Gastroesophageal sphincter (tissue), 4 donors: ENCODE measurements at places on chromosomes 13 and 19. TPM values are rescaled to one million over a fixed set of nuclear protein-coding genes. Genes with fewer than 3 reads are reported as not detected.

Gene CD209
- 4.8 TPM for total RNA-seq

GRCh38 chr19:30830875-30831274 is 458.7 kb downstream of the ZNF536 start:
- no peak for ATAC-seq

GRCh38 chr13:99721606-99722337 is 220.5 kb downstream of the TM9SF2 start:
- ATAC-seq: no peak

- no peak for ATAC-seq
These were observed 13.4 kb downstream of the PKN1 start for GRCh38 chr19:14446336-14447036.

GRCh38 chr13:74191410-74191809 is 57.2 kb upstream of the KLF12 start:
- ATAC-seq: no peak

Gene FGF22
- 1.0 TPM for total RNA-seq

- no peak for ATAC-seq
These were observed 23.7 kb upstream of the RNF17 start for GRCh38 chr13:24740014-24740890.

Gene SIGLEC12
- total RNA-seq: 0.31 TPM

Gene CGB2
- not detected for total RNA-seq

Gene SIGLECL1
- not detected for total RNA-seq

DNA sequence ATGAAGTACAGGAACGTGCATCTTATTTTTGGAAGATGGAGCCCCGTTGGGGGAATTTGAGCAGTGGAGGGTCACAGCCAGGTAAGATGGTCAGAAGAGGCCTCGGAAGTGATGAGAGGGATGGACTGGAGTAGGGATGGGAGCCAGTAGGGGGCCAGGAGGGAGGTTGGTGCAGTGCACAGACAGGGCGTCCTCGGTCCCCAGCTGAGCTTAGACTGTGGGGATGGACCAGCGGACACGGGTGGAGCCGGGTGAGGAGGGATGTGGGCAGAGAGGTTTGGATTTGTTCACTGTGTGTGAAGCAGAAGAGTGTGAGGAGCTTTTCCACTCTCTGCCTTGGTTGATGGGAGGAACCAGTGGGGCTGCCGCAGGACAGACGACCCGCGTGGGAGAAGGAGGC is 10.6 kb downstream of the RPS9 start:
- ATAC-seq: no peak

Gene KIR3DL1
- 0.39 TPM for total RNA-seq

DNA sequence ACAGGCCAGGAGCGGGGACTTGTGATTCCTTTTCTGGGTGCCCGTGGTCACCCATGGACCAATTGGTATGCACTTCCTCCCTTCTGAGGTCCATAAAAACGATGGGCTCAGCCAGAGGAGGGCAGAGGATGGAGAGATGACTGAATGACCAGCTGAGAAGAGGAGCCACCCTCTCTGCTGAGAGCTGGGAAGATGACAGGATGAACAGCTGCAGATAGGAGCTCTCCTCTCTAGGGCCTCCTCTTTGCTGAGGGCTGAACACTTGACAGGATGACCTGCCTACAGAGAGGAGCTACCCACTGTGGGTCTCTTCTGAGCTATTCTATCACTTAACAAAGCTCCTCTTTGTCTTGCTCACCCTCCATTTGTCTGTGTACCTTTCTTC is 4.1 kb downstream of the IGFL4 start:
- no peak for ATAC-seq

DNA sequence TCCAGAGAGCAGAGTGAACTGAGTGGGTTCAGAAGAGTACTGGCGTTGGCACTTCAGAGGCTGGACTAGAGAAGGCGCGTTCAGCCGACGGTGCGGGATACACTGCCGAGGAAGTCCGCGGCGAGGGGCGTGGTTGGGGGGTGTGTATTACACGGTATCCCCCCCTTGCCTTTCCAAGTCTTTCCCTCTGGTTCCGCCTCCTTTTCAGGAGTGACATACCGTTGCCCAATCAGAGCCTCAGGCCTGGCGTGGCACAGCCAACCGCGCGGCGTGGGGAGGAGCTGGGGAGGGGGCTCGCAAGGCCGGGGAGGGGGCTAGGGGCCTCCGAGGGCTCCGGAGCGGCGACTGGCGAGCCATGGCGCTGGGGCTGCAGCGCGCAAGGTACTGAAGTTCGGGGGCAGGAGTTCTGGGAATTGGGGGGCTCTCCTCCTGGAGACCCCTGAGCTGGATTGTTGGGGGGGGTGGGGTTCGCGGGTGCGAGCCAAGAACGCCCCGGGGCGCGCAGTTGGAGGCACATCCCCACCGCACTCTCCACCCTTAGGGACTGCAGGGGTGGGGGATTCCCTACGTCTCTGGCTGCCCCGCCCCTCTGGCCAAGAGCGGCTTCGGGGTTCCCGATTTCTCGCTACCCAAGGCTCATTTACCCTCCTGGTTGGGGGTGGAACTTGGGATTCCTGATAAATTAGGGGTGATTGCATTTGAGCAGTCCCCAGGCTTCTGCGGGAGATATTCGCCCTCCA is at the start of gene HIF3A:
Gene HIF3A, plus strand, starts transcription at position 321 of the 740 bp plus-strand sequence. Its CDS starts 35 bp downstream, at position 356.
- peak; percentile 23 for ATAC-seq

GRCh38 chr13:89496478-89496877 is 1825.3 kb downstream of the SLITRK5 start:
- ATAC-seq: no peak

DNA sequence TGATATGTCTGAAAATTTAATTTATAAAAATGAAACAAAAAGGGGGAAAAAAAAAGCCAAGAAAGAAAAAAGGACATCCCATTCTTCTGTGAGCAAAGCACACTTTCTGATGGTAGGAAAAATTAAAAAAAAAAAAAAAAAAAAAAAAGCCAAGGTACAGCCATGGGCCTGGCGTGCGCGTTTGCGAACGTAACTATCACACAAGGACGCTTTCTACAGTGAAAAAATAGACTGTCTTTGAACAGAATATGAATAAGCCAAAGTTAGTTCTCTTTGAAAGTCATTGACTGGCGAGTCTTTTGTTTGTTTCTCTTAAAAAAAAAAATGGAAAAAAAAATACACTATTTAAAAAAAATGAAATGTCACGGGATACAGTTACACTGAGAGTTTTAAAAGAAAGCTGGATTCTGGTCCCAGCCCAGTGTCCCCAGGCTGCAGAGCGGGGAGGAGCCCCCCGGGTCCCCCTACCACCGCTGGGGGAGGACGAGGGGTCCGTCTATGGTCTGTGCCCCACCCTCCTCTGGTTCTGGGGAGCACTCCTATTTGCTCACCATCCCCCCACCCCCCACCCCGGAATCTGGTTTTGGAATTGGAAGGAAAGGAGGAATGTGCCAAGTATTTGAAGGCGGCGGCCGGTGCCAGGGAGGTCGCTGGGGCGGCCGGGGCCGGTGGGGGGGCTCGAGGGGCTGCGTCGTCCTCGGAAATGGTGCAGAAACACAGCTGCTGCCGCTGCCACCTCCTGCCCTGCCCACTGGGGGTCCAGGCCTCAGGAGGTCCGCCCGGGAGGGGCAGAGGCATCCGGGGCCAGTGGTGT is 134.5 kb downstream of the PTPRS start:
- ATAC-seq: no peak

Gene GJB2
- total RNA-seq: 9.8 TPM

DNA sequence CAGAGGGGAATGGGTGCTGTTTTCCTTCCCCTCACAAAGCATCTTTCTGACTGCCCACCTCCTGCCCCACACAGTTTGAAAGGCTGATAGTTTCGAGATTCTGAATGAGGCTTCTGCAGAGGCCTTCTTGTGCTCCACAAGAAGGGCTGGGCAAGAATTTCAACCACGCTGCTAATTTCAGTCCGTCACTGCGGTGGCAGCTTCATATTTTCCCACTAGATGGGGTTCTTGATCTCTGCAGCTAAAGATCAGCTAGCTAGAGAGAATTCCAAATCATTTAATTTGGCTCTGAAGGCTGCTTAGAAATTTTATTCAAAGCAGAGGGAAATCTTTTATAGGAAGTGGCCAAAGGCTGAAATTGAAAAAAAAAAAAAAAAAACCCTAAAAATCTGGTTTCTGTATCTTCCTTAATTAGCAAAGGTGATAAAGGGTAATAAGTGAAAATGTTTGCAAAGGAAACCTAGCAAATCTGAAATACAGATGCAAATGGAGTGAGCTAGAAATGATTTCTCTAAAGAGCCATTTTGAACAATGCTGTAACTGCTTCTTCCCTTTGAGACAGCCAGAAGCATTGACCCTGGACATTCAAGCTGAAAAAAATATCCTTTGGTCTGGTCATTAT is 38.0 kb upstream of the C13orf42 start:
- ATAC-seq: peak; percentile 50

Gene IFNL1
- total RNA-seq: not detected

- no peak for ATAC-seq
These were observed 330.2 kb downstream of the MZT1 start for GRCh38 chr13:72397265-72397664.

- ATAC-seq: no peak
These were observed 5.4 kb downstream of the TMEM150B start for GRCh38 chr19:55319785-55320184.

DNA sequence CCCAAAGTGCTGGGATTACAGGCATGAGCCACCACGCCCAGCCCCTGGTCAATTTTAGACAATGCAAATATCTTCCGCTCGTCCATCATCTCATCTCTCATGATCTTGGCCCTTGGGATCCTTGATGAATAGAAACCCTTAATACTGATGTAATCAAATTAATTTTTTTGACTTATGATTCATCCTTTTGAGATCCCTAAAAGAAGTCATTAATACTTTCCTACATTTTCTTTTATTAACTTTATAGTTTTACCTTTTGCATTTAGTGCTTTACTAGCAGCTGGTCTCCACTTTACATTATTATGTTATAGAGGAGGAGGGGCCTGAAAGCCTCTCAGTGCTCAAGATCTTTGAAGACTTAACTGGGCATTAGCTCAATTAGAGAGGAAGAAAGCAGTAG is 7.7 kb upstream of the KASH5 start:
- ATAC-seq: no peak

- no peak for ATAC-seq
These were observed 66.7 kb downstream of the EPS15L1 start for GRCh38 chr19:16405091-16405490.

DNA sequence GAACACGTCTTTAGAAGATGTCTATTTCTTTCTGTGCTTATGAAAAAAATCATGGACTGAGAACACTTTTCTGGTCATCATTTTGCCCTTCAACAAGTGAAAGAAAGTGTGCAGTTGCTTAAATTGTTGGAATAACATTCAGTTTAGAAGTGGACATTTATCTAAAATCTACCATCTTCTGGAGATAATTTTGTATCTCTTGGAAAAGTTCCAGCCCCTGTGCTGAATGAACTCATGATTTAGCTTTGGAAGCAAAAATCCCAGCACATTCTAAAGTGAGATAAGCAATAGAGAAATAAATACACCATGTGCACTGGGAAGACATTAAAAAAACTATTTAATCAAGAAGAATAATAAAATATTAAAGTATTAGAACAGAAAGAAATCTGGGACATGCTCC is 1420.8 kb upstream of the SLC10A2 start:
- no peak for ATAC-seq

DNA sequence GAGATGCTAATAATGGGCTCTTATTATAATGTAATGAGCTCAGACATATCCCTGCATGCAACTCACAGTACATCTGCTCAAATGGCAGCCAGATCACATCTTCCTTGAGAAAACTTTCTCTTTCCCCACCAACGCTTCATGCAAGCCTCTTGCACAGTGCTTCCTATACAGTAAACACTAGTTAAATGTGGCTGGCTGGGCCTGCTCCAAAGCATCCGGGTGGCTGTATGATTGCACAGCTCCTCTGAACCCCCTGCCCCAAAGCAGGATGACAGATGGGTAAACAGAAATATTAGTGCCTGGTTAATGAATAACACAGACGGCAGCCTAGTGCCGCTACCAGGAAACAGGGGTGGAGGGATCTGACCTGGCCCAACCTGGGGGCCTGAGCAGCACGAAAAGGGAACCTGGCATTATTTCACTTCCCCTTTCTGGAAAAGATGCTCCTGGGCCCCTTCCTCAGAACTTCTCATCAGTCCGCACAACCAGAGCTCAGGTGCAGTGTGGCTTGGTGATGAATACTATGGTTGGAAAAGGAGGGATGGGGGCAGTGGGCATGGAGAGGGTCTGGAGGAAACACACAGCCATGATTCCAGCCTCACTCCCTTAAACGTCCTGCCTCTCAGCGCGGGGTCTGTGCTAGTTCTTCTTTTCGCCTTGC is 10.8 kb downstream of the FFAR2 start:
- no peak for ATAC-seq

- no peak for ATAC-seq
These were observed 27.2 kb downstream of the RANBP3 start for GRCh38 chr19:5950741-5951140.

DNA sequence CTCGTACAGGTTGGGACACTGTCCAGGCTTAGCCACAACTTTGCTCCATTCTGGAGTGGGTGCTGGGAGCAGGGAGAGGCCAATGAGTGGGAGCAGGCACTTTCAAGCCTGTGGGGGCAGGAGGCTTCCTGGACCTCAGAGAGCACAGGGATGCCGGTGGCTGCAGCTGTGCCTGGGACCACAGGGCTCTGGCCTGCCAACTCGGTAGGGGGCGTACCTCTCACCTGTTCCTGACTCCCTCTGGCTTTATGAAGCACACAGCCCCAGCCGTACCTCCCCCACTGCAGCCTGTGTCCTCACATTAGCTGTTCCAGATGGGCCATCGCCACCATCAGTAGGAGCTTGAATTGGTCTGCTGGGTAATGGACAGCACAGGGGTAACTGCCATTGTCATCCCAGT is 278.7 kb upstream of the KLHL1 start:
- no peak for ATAC-seq

GRCh38 chr13:77002590-77003190 is 10.8 kb downstream of the CLN5 start:
- ATAC-seq: no peak

Gene MEIS3
- 37.2 TPM for total RNA-seq

GRCh38 chr19:58562122-58563033 is 4.0 kb upstream of the UBE2M start:
- no peak for ATAC-seq

- no peak for ATAC-seq
These were observed 1.2 kb downstream of the VASP start for GRCh38 chr19:45508417-45508860.

DNA sequence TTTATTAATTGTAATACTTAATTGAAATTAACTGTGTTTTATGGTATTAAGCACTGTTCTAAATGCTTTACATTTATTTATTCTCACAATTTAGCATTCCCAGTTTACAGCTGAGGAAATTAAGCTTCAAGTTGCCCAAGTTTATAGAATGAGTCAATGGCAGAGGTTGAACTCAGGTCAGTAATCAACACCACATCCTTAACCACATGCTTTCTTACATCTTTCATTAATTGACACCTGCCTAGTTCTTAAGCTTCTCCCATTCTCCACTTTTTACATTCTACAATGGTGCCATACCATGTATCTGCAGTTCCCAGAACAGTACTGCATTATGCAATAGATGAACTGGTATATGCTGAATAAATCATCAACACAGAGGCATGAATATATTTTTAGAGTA is 11.7 kb upstream of the RBM26 start:
- no peak for ATAC-seq
